HS-27A (cell line): ENCODE measurements at places on chromosomes 16 and 17.

DNA sequence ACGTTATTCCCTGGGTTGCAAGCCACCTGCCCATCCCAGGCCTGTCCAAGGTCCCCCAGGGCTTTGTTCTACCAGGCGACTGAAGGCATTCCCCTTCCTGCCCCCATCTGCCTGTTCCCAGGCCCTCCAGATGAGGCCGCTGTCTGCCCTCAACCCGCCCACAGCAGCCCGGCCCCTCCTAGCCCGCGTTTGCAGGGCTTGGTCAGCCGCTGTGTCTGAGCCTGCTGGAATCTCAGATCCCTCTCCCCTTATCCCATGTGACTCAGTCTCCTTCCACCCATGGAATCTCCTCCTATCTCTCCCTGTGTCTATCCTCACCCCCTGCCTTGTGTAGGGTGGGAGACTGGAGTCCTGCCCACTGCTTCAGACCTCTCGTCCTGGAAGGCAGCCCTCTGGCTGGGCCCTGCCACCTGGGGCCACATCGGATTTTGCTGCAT is 186.0 kb upstream of the TNRC6C start:
- no peak for DNase-seq

GRCh38 chr16:83917152-83918120 is 18.5 kb downstream of the MLYCD start:
- DNase-seq, result no peak

DNA sequence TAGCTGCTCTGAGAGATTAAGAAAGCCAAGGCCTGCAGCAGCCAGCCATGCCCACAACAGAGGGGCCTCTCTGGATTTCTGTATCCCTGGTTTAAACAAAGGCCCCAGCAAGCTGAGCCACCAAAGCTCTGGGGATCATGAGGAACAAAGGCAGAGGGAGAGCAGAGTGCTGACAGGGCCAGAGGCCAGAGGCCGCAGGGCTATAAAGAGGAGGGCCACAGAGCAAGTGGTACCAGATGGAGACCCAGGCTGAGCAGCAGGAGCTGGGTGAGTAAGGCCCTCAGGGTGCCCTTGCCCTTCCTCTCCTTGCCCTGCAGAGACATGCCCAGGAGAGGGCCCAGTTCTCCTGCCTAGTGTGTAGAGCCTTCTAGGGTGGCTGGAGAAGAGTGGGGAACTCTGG is at the start of gene CRYBA1:
TSS of gene CRYBA1 (plus strand) at position 232 of the 400 bp plus-strand sequence. CDS start at position 237, 5 bp downstream.
- no peak for DNase-seq

- DNase-seq, result no peak
Measured at GRCh38 chr17:74691151-74691550, 21.6 kb downstream of the CD300LF start.

DNA sequence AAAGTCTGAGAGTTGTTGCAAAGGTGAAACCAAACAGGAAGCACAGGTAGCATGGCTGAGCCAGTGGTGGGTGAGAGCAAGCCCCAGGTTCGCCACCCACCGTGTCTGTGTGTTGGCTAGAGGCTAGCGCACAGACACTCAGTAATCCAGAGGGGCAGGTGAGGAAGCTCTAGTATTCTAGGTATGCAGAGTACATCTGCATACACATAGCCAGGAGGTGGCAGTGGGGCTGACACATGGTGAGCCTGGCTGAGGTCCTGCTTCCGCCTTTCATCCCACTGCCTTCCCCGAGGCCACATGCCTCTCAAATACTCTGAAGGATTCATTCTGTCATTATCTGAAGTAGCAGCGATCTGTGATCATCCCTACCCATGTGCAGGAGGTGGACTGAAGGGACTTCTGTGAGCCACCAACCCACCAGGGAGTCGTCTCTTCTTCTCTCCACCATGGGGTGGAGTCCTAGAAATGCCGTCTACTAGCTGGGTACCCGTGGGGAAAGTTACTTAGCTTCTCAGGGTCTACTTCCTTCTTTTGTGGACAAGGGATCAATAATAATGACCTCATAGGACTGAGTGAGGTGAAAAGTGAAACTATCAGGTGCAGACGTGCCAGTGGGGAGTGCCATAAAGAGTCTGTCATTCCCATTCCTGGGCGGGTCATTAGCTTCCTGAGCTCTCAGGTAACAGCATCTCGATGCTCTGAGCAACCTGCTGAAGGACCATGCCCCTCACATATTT is 36.0 kb upstream of the ICAM2 start:
- DNase-seq, result no peak

GRCh38 chr17:3761918-3762380 is 38.2 kb downstream of the HASPIN start:
- DNase-seq, result no peak

DNA sequence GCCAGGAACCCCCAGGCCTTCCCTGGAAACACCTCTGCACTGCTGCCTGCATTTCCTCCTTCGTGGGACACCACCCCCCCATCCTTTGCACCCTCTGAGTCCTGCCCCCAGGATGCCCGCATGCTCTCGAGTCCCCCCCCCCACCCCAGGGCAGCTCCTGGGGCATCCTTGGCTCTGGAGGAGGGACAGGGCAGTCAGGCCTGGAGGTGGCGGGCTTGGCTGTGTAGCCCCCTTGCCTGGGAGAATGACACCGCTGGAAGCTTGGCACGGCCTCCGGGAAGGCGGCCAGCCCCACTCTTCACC is 98.9 kb upstream of the GSE1 start:
- DNase-seq, result no peak

- DNase-seq, result no peak
Measured at GRCh38 chr16:29974291-29975133, 844 bp downstream of the TAOK2 start.

GRCh38 chr16:85667261-85667660 is 21.5 kb downstream of the GINS2 start:
- no peak for DNase-seq

- no peak for DNase-seq
Measured at GRCh38 chr17:8159032-8159400, 3.7 kb downstream of the VAMP2 start.

- DNase-seq, result no peak
Measured at GRCh38 chr17:18102640-18103039, 5.9 kb upstream of the MYO15A start.

DNA sequence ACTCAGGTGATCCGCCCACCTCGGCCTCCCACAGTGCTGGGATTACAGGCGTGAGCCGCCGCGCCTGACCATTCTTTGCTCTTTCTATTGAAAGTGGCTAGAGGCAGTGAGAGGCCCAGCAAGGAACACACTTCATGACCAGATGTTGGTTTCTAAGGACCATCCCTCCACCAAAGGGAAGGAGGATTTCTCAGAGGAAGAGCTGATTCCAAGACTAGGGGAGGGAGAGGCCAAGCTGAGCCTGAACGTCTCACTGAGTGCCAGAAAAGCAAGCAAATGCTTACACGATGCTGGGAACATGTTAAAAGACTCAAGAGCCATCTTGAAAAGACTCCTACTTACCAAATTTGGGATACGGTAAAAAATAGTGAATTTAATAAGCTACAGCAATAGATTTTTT is 79.2 kb downstream of the MRM3 start:
- no peak for DNase-seq

- no peak for DNase-seq
Measured at GRCh38 chr17:7380855-7381683, at the start of gene TNK1. TNK1 (plus strand) TSS chr17:7381089; CDS start chr17:7382927, 1,838 bp downstream.

DNA sequence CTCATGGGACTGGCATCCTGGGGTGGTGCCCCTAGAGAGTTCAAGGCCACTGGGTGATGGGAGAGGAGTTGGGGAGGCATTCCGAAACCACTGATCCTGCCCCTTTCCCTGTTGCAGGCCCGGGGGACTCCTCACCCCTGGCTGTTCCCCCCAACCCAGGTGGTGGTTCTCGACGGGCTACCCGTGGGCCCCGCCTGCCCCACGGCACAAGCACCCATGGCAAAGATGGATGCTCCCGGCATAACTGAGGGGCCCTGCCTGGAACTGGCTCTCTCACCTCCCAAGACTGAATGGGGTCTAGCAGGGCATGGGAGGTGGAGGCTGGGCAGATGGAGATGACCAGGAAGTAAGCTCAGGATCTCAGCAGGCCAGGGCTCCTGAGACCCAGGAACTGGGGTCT is 6.6 kb downstream of the BTBD17 start:
- DNase-seq, result no peak

DNA sequence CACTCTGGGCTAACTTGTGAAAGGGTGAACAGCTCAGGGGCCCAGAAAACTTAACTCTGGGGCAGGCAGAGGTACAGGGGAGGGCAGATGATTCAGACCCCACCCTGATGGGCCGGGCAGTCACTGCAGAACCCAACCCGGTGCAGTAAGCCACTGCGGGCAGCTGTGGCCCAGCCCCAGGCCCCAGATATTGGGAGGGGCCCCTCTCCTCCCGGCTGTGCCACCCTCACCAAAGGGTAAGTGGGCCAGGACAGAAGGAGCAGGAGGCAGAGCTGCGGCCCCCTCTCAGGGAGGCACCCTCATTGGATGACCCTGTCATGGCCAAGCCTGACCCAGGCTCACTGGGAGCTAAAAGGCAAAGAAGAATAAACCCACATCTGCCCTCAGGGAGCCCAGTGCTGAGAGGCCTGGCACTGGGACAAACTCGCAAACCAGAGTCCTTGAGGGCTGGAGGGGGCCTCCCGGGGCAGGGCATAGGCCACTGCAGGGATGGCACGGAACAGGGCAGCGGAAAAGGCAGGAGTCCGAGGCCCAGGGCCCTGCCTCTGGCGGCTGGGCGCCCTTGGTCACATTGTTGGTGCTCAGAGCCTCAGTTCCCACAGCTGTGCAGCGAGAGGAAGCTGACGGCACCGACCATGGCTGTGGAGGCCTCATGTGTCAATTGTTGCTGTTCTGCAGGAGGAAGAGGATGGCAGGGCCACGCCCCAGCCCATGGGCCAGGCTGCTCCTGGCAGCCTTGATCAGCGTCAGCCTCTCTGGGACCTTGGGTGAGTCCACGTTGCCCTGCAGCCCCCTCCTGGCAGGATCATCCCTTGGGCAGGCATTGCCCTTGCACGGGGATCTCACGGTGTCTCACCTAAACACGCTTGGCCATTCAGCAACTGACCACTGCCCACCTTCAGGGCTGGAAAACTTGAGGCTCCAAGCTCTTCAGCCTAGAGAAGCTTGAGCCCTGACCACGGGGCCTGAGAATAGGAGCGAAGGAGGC is 3.1 kb downstream of the ITGB4 start:
- DNase-seq, result no peak

- no peak for DNase-seq
Measured at GRCh38 chr17:39239640-39240314, 14.0 kb upstream of the STAC2 start.

DNA sequence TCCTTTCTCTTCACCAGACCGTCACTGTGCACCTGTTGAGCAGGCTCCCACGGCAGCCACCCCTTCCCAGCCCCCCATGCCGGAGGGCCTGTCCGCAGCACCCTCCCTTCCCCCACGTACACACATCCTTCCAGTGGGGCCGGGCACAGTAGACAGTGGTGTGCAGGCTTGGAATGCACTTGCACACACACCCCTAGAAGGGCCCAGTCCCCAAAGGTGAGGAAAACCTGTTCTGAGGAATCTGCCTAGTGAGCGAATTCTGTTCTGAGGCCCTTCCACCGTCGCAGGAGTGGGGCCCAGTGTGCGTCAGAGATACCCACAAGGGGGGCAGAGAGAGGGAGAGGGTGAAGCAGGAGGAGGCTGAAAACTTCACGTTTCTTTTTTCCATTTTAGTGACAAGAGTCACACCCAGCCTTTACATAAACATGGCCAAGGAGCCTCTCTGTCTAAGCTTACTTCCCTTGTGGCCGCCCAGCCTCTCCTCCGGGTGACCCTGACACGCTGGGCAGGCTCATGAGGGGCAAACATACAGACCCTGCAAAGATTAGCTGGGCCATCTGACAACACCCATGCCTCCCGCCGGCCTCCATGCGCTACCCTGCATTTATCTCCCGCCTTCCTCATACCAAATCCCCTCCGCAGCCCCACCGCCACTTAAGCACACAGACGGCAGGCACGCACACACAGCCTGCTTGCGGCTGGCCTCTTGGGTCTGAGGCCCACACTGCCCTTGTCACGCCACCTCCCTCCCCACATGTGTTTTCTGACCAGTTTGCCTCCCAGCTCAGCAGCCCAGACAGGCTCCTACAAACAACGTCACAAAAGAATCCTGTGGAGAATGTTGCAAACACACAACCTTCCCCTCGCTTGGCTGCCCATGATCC is 1.8 kb downstream of the ZBTB4 start:
- no peak for DNase-seq

DNA sequence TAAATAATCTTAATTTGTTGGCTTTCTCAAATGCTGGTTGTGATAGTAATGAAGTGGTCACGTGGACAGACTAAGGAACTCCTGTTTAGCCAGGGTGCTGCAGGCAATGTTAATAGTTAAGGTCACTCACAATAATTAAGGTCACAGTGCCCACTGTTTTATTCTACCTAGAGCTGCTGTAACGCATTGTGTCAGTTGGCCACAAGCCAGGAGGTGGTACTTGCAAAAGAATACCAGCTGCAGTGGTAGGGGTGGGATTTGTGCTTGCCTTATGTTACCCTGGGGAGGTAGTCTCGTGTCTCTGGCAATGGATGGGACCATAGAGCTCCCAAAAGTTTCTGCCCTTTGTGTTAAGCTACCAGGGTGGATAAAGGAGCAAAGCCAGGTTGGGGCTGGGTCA is 969.1 kb upstream of the CDH8 start:
- no peak for DNase-seq

DNA sequence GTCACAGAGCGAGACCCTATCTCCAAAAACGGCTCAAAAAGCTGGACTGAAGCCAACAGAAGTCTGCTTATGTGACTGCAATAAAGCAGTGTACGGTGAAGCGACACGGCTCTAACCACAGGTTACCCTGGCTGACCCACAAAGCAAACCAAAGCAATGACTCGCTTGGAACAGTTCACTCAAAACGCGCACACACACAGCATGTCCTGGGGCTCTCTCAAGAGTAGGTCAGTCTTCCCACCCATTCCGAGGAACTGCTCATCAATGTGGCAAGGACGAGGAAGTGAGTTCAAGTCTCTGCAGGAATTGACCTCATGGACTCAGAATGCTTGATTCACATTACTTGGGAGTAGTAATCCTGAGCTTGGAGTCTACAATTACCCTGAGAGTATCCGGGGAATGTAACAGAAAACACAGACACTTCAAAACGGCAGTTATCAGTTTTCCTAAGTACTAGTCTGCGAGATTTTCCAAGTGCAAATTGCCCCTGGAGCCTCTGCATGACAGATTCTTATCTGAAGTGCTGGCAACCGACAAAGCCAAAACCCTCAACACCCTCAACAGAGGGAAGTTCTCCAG is 25.4 kb downstream of the PELP1 start:
- DNase-seq, result peak; percentile 34

- no peak for DNase-seq
Measured at GRCh38 chr17:72005332-72006163, 115.3 kb upstream of the SOX9 start.
